ENCODE measurements at places on chromosomes 16 and 17. TPM values are rescaled to one million over a fixed set of nuclear protein-coding genes. Genes with fewer than 3 reads are reported as not detected.

GRCh38 chr17:50128441-50129352 is 1.3 kb downstream of the SAMD14 start:
- H3K27ac ChIP-seq, result no peak overlapping the region
- no peak overlapping the region for H3K4me3 ChIP-seq
- H3K4me1 ChIP-seq, result peaks cover 8% of the 10 kb centered on the region
- H3K36me3 ChIP-seq, result no peaks in the 10 kb centered on the region
- DNase-seq, result no peak

DNA sequence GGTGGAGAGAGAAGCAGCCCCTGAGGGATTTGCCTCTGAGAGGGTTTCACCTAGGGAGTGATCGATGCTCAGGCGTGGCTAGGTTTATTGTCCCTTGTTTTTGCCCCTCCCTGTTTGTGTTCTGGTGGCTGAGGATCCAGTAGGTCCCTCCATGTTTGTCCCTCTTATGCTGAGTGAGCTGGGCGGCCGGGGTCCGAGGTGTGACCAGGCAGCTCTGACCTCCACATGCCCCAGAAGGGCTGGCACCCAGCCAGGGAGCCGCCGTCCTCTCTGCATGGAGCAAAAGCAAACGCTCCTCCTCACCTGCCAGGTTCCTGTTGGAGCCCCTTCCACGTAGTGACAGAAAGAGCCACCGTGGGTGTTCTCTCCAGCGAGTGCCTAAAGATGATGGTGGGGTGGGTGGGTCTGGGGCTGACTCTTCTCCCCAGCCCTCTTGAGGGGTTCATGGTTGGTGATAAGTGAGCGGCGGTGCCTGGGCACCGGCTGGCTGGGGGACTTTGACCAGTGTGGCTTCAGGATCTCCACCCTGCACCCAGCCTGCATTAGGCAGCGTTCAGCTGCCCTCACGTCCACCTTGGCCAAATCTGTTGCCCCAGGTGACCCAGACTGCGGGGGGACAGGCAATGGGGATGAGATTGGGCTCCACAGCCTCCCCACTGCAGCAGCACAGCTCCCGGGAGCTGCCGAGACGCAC is 14.1 kb upstream of the NUDT16L1 start:
- peaks cover 19% of the 10 kb centered on the region for H3K4me1 ChIP-seq
- H3K36me3 ChIP-seq, result no peaks in the 10 kb centered on the region
- no peak overlapping the region for H3K4me3 ChIP-seq

- H3K27me3 ChIP-seq, result no peaks in the 10 kb centered on the region
- no peak overlapping the region for H3K4me3 ChIP-seq
- H3K27ac ChIP-seq, result no peak overlapping the region
- H3K4me1 ChIP-seq, result peaks cover 7% of the 10 kb centered on the region
- DNase-seq, result no peak
- H3K36me3 ChIP-seq, result no peaks in the 10 kb centered on the region
These were observed 5.9 kb upstream of the RAB40C start for GRCh38 chr16:583815-584591.

GRCh38 chr17:39596543-39597267 is 11.0 kb downstream of the NEUROD2 start:
- DNase-seq, result no peak
- H3K36me3 ChIP-seq, result no peaks in the 10 kb centered on the region
- peaks cover 13% of the 10 kb centered on the region for H3K27me3 ChIP-seq
- H3K4me3 ChIP-seq, result no peak overlapping the region
- H3K4me1 ChIP-seq, result peaks cover 22% of the 10 kb centered on the region

GRCh38 chr16:69399361-69399760 is 13.6 kb upstream of the TERF2 start:
- no peak overlapping the region for H3K4me3 ChIP-seq
- no peaks in the 10 kb centered on the region for H3K36me3 ChIP-seq
- DNase-seq, result no peak
- peaks cover 3% of the 10 kb centered on the region for H3K4me1 ChIP-seq

DNA sequence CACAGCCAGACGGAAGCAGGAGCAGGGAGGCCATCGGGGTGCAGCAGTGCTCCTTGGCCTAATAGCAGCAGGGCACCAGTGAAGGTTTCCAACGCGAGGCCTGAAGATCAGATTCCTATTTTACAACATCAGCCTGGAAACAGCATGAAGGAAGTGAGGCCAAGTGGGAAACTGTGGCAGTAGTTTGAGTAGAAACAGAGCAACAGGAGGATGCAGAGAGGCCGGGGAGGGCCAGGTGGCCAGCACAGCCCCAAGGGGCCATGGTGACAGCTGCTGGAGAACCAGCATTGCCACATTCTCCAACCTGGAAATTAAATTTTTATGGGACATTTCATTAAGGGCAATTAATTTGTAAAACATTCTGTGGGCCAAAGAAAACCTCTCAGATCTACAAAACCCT is 3.4 kb upstream of the ANKRD11 start:
- no peak overlapping the region for H3K4me3 ChIP-seq
- H3K27me3 ChIP-seq, result no peaks in the 10 kb centered on the region
- peaks cover 19% of the 10 kb centered on the region for H3K4me1 ChIP-seq
- no peak for DNase-seq
- H3K27ac ChIP-seq, result no peak overlapping the region
- no peaks in the 10 kb centered on the region for H3K36me3 ChIP-seq

GRCh38 chr16:54006693-54007092 is 279.9 kb downstream of the IRX3 start:
- no peak for DNase-seq
- H3K36me3 ChIP-seq, result no peaks in the 10 kb centered on the region
- H3K4me1 ChIP-seq, result no peaks in the 10 kb centered on the region
- no peak overlapping the region for H3K4me3 ChIP-seq
- H3K27ac ChIP-seq, result no peak overlapping the region
- no peaks in the 10 kb centered on the region for H3K27me3 ChIP-seq

DNA sequence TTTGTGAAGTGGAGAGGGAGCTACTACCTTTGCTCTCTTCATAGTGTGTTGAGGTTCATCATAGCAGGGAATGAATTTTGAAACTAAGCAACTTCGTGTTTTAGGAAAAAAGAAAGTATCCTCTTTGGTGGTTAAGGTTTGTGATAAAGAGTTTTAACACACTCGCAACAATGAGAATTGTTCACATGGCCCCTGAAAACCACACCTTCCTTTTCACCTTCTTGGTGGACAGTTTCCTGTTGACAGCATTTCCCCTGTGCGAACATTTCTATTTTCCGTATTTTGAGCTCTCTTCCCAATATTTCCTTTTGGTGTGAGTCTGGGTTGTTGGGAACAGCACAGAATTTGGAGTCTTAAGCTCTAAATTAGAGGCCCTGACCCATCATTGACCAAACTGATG is 3.8 kb downstream of the OR4D2 start:
- DNase-seq, result no peak
- H3K4me1 ChIP-seq, result peaks cover 38% of the 10 kb centered on the region
- H3K4me3 ChIP-seq, result peak overlapping the region; percentile 35
- H3K27ac ChIP-seq, result peak overlapping the region; percentile 43
- no peaks in the 10 kb centered on the region for H3K36me3 ChIP-seq

Gene TMEM238L
- total RNA-seq, result not detected

Gene SLC13A2
- total RNA-seq, result not detected

Gene SPPL2C
- not detected for total RNA-seq

Gene LHX1
- total RNA-seq, result not detected

Gene PLLP
- total RNA-seq, result 0.36 TPM

Gene TBX21
- 4.5 TPM for total RNA-seq

Gene ENPP7
- not detected for total RNA-seq

Gene KCNJ2
- 1.5 TPM for total RNA-seq

All from naive thymus-derived CD4-positive, alpha-beta T cell (primary cell).